CD4-positive, alpha-beta T cell treated with Interleukin-12 subunit alpha and Interleukin-12 subunit beta, for 1 hour (primary cell): ENCODE measurements at places on chromosomes 2 and 18.

GRCh38 chr2:227320305-227321094 lies 4.6 kb upstream of the MFF start:
- DNase-seq, result peak; percentile 1

- DNase-seq, result no peak
Measured at GRCh38 chr18:58611395-58612131, 17.3 kb downstream of the ALPK2 start.

- DNase-seq, result no peak
Measured at GRCh38 chr18:6024745-6025248, 129.5 kb upstream of the TMEM200C start.

GRCh38 chr2:204776781-204777559 lies 231.7 kb downstream of the PARD3B start:
- no peak for DNase-seq

GRCh38 chr2:190065839-190066238 lies 3.3 kb upstream of the MSTN start:
- no peak for DNase-seq

DNA sequence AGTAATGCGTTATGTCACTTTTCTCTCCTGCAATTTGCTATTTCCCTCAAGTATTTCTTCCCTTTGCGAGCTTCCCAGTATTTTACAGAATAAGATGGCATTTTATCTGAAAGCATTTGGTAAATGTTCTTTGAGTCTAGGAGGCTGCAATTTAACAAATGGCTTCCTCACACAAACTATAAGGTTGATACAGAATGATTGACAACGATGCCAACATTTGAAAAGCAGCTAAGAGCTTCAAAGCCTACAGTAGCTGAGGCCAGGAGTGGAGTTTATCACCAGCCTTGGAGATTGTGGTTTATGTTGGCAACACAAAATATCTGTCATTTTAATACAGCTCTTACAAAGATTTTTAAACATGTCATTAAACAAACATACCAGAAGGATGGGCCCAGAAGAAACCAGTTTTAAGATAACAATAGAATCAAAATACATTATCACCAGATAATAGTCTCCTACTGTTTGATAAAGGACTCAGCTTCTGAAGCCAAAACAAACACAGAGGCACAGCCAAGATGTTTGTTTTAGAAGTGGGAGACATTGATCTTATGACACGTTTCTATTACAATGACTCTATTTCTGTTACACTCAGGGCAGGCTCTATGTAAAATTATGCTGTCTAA lies 711.4 kb upstream of the ACVR2A start:
- no peak for DNase-seq

DNA sequence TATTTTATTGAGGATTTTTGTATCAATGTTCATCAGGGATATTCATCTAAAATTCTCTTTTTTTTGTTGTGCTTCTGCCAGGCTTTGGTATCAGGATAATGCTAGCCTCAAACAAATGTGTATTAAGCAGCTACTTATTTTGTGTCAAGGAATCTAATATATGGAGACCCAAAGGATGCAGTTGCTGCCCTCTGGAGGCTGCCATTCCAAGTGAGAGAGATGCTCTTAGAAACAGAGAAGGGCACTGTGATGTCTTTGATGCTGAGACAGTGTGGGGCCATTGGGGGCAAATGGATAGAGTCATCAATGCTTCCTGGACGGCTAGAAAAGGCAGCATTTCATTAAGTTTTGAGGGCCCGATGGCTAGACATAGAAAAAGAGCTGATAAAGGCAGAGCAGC lies 292.6 kb downstream of the SETBP1 start:
- DNase-seq, result peak; percentile 7

DNA sequence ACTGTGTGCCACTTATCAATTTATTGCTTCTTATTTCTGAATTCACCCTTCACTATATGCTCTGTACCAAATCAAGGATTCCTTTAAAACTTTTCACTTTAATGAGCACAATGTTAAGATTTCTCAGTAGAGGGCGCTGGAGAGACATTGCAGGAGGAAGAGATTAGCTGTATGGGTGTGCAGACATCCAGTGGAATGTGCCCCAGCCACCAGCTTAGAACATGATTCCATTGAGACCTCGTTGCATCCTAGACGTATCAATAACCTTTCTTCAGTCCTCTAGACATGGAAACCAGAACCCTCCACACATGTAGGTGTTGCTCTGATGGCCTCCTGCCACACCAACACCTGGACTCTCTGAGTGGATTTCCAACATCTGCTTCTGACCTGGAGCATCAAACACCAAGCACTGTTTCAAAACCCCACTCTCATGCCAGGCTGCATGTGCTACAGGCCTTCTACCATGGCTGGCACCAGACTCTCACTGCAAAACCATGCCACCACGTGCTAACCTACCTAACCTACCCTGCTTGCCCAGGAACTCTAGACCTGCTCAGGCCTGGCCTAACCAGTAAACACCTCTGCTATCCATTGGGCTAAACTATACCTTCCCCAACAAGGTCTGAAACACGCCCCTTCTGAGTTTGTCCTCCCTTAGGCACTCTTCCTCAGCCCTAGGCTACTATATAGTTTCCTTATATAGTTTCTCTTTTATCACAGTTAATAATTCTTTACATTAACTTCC lies 633.2 kb upstream of the PKDCC start:
- DNase-seq, result peak; percentile 13

DNA sequence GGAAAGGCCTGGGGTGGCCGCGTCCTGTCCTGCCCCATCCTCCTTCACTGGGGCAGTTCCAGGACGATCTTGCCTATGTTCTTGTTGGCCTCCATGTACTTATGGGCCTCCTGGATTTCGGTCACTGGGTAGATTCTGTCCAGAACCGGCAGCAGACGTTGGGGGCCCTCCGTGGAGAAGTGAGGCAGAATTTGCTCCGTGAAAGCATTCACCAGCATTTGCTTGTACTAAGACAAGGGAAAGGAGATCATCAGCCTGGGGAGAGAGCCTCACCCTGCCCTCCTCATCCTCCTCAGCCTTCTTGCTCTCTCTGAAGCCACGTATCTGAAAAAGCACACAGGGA lies 1.4 kb upstream of the SF3B6 start:
- no peak for DNase-seq

DNA sequence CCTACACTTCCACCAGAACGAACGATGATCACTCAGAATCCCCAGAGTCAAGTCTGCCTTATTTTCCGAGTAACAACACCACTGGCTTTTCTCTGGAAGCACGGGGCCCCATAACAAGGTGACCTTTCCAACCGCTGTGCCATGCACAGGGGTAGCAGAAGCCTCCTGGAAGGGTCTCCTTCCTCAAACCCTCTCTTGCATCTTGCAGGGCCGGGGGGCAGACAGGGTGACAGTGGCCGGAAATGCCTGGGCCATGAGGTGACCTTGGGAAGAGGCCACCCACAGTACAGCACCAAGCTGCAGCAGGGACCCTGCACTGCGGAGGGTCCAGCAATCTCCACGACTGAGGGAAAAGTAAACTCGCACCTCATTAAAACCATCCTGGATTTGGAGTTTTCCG lies 108.5 kb downstream of the PXDN start:
- no peak for DNase-seq

DNA sequence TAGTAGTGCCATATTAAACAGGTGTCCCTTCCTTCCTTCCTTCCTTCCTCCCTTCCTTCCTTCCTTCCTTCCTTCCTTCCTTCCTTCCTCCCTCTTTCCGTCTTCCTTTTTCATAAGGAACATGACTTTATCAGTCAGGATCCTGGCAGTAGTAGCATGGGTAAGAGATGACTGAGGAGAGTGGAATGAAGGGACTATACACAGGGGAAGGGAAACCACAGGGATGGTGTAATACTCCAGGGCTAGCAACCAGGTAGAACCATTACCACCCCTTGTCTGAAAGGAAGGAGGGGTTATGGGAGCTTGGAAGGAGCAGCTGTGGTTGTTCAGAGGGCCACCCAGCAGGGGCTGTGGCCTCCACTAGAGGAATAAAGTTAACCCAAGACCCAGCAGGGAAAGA lies 23.2 kb upstream of the KDM3A start:
- DNase-seq, result no peak

- no peak for DNase-seq
Measured at GRCh38 chr18:11909591-11910026, 1.5 kb upstream of the MPPE1 start.

- no peak for DNase-seq
Measured at GRCh38 chr18:21260621-21261020, 18.6 kb downstream of the GREB1L start.

DNA sequence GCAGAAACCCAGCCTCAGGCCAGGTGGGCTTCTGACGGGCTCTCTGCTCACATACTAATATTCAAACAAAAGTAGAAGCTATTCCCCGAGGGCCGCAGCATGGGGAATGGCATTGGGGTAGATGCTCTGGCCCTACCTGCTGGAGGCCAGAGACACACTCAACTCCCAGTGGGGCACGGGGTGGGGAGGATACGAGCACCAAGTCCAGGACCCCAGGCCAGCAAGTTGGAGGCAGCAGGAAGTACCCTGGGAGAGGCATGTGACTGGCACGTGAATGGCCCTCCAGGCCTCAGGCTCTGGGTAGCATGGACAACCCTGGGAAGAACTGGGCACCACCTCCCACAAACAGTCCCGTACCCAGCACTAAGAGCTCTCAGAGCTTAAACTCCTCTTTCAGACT lies 3.8 kb downstream of the DNMT3A start:
- DNase-seq, result no peak

GRCh38 chr2:88880441-88880953 lies 189.0 kb downstream of the RPIA start:
- peak; percentile 48 for DNase-seq

DNA sequence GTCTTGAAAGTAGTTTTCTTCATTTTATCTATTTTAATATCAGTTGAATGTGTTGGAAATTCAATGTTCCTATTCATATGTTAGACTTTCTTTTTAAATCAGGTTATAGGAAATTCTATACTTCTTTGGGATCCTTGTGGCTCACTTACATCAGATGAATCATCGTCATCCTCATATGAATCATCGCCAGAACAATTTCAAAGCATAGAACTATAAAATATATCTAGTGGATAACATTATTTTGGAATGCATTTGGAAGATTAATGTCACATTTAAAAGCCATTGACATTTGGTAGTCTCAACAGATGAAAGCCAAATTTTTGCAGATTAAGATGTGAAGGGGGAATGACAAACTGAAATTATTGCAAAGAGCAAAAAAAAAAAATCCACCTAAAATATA lies 94.1 kb downstream of the FAM161A start:
- no peak for DNase-seq

DNA sequence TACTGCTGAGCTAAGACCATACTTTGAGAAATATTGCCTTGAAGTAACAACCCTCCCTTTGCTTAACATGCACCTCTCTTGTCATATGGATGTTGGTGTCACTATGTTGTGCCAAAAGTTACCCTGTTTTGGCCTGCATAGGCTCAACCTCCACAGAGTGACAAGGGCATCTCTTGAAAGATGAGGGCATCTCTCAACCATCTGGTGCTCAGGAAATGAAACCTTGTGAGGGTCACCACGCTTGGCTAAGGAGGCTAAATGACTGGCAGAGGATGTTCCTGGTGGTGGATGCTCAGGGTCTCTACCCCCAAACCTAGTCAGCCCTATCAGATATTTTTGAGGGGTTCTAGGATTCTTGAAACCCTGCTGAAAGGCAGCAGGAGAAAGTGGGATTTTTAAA lies 2.3 kb downstream of the LHCGR start:
- no peak for DNase-seq

DNA sequence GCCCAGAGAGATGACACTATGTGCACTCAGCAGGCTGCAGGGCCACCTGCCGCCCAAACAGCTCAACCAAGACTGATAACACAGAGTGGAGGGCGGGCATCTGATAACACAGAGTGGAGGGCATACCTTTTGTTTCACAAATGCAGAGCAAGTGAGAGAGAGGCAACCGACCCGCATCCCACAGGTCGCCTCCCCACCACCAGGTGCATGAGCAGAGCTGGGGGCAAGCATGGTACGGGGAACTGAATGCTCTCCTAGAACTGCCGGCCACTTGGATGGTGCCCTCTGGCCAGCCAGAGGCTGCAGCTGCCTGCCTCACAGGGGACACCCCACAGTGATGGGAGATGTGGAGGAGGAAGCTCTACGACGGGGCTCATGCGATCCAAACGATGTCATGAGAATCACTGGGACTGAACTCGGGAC lies 49.5 kb downstream of the ANO7 start:
- DNase-seq, result no peak

- no peak for DNase-seq
Measured at GRCh38 chr2:168470320-168471162, 14.5 kb downstream of the CERS6 start.

DNA sequence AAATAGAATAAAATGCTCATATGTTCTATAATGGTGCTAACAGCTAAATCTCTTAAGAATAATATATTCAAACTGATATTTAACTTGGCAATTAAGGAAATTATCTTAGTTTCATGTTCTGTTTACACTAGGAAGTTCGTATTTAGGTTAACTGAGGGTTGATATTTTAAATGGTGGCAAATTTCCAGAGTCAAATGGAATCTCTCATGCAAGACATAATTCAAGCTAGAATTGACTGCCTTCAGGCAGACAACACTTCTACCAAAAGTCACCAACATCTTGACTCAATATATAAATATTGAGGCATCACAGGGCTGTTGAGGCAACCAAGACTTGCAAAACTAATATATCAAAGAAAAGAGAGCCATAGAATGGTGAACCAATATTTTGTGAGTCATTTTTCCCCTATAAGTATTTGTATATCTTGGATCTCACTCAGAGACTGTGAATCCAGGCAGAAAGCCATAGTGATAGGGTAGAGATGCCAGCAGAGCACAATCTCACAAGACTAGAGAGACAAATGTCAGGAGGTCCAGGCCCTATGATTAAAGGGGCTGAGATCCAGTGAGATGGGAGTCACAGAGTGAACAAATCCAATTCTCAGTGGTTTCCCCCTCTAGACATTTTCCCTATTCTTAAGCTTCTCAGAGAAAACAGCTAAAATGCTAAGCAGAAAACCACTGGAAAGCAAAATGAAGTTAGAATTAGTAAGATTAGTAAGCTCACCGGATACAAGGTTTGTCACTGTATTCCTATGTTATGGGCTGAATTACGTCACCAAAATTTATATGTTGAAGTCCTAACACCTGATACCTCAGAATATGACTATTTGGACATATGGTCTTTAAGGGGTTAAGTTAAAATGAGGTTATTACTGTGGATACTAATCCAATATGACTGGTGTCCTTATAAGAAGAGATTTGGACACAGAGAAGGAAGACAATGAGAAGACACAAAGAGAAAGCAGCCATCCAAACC lies 358.2 kb upstream of the UBE2E3 start:
- no peak for DNase-seq

- DNase-seq, result peak; percentile 52
Measured at GRCh38 chr2:96806468-96807126, 9.5 kb upstream of the CNNM3 start.

DNA sequence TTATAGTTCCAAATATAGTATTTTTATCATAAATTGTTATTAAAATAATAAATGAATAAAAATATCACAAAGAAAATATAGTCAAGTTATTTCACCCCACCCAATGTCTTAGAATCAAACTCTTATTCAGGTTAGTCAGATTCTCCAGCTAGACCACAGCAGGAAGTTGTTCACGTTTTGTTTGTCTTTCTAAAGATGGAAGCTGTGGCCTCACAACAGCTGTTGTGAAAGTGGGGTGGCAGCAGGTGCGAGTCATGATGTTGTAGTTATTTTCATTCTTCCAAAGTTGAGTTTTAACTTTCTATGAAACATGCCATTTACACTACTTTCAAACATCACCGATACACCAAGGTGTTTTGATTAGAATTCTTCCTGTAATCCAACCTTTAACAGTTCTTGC lies 272.9 kb downstream of the SLC8A1 start:
- DNase-seq, result no peak
